NCI-H1436 treated with DMSO at 0.1 percent for 48 hours (cell line): ENCODE measurements at places on chromosomes 12 and 14.

DNA sequence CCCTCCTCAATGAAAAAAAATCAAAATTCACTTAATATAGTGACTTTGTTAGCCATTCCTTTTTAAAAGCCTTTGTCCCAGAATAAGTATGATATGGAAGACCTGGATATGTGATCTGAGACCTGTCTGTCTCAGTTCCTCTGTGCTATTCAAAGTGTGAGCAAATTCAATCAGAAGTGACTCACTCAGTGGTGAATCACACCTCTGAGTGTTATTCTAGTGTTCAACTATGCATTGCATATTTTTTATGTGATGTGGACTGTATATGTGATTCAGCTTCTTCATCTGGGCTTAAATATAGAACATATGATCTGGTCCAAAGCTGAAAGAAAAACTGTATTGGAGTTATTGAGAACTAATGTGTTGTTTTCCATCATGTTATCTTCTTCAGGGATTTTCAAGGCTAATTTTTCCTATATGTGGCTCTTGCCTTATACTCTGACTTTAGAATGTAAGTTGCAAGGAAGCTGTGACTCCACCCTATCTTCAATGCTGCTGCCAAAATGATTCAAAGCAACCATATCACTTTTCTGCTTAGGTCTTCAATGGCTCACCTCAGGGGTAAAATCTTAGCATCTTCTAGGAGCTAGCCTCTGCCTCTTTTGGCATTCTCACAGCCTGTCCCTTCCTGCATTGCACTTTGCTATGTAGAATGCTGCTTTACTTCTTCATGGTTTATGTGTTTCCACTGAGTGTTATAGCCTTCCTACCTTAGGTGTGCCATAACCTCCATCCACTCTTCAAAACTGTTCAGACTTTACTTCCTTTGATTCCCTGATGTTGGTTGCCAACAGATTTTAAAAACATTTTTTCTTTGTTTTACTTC, 169.8 kb downstream of the OTOGL start:
- no peak for DNase-seq

DNA sequence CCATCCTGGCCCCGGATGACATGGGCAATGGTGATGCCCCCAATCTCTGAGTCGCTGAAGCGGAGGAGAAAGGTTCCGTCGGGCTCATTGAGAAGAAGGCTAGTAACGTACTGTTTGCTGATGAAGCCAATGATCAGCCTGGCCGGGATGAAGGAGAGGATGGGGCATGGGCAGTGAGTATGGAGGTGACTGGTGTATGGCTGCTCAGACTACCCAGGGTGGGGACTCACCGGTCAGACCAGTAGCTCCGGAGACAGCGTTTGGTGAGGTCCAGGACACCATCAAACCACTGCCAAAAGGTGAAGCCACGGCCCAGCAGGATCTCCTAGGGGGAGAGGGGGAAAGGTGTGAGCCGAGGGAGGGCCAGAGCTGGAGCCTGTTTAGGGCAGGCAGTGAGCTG, 10.9 kb downstream of the NAB2 start:
- no peak for DNase-seq

DNA sequence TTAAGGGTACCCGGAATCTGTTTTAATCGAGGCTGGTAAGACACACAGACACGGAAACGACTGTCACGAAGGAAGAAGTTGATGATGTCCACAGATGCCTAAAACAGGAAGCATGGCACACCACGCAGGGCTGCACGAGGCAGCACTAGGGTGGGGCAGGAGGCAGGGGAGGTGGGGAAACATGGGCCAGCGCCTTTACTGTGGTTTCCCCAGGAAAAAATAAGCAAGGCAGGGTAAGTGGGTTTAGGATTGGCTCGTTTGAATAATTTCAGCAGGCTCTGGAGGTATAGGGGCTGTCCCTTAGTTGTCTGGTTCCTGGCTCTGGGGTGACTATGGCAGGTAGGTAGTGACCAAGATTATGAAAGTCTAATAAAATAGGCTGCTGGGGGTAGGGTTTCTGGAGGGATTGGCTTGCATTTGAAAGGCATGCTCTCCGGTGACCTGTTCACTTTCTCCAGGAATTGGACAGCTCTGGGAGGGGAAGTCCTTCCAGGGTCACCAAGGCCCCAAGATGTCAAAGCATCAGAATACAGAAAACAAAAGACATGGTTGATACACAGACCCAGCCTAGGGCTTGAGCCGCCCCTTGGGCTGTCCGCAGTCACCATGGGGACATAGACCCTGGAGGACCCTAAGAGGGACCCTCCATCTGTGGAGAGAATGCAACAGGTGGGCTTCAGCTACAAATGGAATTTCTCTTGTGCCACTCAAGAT, 35.3 kb downstream of the MAP1LC3B2 start:
- no peak for DNase-seq

DNA sequence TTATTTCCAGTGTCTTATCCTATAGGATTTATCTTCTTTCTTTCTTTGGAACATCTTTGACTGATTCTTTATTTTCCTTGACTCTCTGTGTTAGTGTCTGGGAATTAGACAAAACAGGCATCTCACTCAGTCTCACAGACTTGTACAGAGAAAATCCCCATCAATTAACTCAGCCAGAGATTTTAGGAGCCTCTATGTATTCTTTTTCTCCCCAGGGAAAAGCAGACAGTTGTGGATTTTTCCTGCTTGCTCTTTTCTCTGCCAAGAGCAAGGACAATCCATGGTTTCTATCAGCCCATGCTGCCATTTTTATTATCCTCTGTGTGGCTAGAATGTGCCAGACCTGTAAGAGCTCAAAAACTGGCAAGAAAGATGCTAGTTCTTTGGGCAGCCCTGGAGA, 595.1 kb downstream of the SNAPC1 start:
- DNase-seq, result no peak

- DNase-seq, result no peak
These were observed 162.9 kb downstream of the PCNX1 start for GRCh38 chr14:71070169-71070568.

GRCh38 chr12:101670007-101670671, 27.3 kb upstream of the CHPT1 start:
- DNase-seq, result no peak

DNA sequence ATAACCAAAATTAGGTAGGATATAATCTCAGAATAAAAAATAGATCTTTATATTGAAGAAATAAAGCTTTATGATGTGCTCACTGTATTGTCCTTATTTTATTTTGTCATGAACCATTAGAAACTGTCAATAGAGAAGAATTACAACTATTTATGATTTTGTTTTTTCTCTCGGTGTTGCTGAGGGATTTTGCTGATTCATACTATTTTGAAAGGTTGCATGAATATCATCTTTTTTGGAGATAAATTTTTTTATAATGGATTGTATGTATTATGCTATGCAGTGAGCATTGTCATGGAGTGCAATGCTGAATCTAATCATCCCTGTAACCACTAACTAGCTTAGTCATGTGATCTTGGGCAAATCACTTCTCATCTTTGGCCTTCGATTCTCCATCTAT, 15.0 kb downstream of the SLC39A9 start:
- no peak for DNase-seq

- DNase-seq, result no peak
These were observed 131.3 kb downstream of the ITPR2 start for GRCh38 chr12:26701604-26702215.

GRCh38 chr14:69323266-69323998, 63.5 kb downstream of the GALNT16 start:
- DNase-seq, result no peak

- DNase-seq, result no peak
These were observed 38.2 kb downstream of the CACNA2D4 start for GRCh38 chr12:1880153-1880845.
